ENCODE measurements at places on chromosomes 1 and 21. TPM values are rescaled to one million over a fixed set of nuclear protein-coding genes. Genes with fewer than 3 reads are reported as not detected.

DNA sequence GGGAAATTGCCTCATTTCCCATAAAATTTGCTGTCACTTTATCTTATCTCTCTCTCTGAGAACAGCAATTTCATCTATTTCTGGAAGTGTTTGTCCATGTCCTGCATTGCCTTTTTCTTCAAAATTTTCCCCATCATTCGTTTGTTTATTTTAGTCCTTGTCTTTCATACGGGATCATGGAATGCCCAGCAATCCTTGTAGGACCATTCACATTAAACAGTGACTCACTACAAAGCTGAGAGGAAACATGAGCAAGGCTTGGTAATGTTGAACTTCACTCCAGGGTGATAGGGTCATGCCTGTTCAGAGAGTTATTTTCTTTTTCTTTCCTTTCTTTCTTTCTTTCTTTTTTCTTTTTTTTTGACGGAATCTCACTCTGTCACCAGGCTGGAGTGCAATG, 32.2 kb upstream of the HNRNPU start:
- DNase-seq, result no peak

GRCh38 chr1:200707116-200707515, 31.6 kb upstream of the CAMSAP2 start:
- no peak for DNase-seq

GRCh38 chr1:147167365-147167764, 4.9 kb downstream of the PRKAB2 start:
- DNase-seq, result no peak

GRCh38 chr21:28224191-28224726, 768.4 kb downstream of the LTN1 start:
- DNase-seq, result no peak

ALPL gene
- 35.3 TPM for total RNA-seq

DNA sequence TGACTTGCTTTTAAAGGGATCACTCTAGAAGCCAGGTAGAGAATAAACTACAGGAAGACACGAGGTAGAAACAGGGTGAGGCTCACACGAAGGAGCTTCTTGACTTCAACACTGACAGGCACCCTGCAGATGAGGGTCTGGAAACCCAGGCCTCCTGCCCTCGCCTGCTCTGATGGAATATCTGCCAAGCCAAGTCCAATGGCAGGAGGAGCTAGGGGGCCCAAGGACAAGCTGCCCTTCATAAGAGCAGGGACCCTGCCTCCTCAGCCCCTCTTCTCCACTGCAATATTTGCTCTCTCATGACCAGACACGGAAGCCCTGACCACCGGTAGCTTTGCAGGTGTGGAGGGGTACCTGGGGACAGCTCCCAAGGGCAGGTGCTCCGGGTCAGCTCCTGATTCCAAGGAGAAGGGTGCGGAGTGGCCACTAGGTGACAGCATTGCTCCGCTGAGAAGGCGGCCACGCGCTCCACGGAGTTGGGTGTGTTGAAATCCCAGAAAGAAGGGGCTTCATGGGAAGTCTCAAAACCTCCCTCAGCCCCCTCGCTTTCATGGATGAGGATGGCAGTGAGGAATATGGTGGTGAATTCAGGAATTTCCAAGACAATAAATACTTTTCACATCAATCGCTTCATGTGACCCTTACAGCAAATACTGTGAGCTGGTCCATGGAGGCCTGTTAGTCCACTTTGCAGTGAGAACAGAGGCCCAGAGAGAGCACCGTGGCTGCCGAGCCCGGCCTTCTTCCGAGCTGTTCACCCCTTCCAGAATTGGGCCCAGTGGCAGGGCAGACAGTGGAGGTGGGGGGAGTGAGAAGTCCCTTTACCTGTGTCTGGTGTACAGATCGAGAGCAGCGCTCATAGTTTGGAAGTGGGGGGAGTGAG, 33.2 kb upstream of the PAX7 start:
- DNase-seq, result peak; percentile 69

DNA sequence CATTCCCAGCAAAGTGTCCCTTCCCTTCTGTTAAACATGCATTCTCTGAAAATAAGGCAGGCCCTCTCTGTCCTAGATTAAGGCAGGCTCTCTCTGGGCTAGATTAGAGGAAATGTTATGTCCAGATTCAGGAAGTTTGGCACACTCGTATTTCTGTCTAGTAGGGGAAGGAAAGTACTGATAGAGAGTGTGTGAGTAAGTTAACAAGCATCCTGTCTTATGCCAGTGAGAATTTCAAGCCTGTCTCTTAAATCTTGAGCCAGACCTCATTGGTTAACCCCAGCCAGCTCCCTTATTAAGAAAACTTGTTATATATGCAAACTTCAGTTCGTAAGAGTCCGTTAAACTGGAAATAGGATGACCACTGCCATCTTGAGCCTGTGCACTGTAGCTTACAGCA, 31.6 kb downstream of the IGSF5 start:
- DNase-seq, result no peak

- peak; percentile 19 for DNase-seq
These were observed 490 bp downstream of the SERINC2 start for GRCh38 chr1:31413405-31414001.

All from ascending aorta (tissue), 2 donors.